CD4-positive, alpha-beta T cell (primary cell): ENCODE measurements at places on chromosomes 5 and 9.

DNA sequence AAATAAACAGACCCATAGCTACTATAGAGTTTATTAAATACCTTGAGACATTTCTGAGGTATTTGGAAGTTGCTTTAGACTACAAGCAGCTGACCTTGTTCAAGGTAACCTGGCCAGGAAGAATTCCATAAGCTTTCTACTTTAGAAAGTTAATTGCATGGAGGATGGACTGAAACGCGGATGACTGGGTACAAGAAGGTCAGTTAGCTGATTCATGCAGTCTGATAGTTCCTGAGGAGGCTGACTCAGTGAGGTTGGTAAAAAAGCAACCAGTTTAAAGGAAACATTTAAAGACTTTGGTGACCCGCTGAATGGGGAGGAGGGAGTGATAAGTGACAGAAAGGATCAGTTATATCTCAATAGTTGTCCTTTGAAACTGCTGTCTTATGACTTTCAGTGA is 670.1 kb upstream of the CDH9 start:
- no peak for DNase-seq

DNA sequence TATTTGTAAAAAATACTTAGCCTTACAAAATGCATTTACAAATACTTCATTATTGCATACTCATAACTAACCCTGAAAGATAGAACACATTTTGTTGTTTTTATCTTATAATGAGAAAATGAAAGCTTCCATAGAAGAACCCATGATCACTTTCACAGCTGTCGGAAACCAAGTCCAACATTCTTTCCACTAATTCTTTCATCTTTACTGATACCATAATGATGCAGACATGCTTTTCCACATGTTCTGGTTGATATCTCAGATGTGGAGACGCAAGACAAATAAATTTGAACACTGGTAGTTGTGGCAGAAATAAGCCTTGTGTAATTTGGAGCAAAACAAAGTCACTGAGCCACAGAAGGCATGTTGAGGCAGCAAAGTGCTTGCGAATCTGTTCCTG is 136.0 kb downstream of the FBXO4 start:
- DNase-seq = no peak

DNA sequence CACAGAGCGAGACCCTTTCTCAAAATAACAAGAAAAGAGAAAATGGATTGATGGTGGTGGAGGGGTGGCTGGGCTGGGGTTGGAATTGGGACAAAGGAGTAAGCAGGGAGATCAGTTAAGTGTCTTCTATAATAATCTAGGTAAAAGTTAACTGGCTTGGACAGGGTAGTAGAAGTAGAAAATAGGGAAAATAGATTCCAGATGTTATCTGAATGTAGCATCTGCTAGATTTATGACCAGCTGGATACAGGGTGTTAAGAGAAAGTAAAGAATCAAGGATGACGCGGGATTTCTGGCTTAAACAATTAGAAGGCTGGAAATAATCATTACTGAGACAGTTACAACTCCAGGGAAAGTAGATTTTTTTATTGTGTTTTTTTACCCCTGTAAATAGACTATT is 13.0 kb downstream of the PPP6C start:
- no peak for DNase-seq

DNA sequence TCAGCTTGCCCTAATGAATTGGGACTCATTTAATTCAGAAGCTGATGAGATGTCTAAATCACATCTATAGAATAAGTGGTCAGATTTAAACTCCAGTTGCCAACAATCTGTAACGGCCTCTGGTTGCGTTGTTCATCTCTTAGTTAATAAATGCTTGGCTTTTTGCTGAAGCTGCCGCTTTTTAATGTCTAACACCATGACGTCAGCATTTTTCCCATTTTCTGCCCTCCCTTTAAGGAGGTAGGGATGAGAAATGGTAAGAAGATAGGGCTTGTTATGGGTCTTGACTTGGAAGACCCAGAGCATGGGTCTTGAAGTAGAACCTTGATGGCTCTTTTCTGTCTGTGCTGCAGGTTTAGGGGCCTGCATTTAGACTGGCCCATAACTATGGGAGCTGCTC is 33.3 kb downstream of the PALM2AKAP2 start:
- DNase-seq = no peak

- DNase-seq = no peak
These were observed 418.5 kb upstream of the MEF2C start for GRCh38 chr5:89301321-89302025.

- no peak for DNase-seq
These were observed 51.5 kb downstream of the RCL1 start for GRCh38 chr9:4844056-4844838.

- peak; percentile 63 for DNase-seq
These were observed 1.4 kb downstream of the CHD1 start for GRCh38 chr5:98927242-98927988.

GRCh38 chr5:17065458-17065857 is 129.4 kb upstream of the MYO10 start:
- no peak for DNase-seq

DNA sequence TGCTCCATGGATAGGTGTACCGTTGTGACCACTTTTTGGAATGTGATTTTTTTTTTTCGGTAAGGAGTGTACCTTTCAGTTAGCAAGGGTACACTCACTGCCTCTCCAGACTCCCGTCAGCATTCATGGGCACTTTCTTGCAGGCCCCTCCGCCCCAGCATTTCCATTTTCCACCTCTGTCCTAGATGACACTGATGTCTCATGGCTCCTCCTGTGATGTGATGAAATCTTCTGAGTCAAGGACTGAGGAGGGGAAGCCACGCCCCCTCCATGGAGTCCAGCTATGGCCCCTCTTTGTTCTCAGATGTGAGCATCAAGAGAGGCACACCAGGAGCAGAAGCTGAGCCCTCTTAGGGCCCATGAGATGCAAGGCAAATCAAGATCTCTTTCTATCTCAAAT is 61.8 kb downstream of the CTSL start:
- no peak for DNase-seq

GRCh38 chr9:78892769-78893168 is 595.8 kb downstream of the PSAT1 start:
- no peak for DNase-seq

DNA sequence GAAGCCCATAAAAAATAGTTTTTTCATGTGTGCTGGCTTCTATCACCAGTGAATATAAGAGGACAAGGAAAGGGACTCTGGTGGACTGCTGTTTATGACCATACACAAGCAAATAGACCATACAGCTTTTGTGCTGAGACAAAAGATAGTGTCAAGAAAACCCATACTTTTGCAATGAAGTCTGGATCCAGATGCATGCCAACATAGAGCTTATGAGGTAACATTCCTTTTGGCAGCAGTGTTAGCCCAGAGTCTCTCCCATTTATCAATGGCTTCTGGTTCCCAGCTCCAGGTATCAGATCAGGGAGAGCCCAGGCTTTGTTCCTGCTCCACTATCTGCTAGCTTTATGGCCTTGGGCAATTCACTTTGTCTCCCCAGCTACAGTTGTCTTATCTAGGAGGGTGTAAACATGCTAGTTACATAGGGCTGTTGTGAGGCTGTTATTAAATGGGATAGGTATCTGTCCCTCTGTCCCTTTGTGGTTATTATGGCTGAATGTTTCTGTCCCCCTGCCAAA is 55.6 kb downstream of the CCDC192 start:
- no peak for DNase-seq

DNA sequence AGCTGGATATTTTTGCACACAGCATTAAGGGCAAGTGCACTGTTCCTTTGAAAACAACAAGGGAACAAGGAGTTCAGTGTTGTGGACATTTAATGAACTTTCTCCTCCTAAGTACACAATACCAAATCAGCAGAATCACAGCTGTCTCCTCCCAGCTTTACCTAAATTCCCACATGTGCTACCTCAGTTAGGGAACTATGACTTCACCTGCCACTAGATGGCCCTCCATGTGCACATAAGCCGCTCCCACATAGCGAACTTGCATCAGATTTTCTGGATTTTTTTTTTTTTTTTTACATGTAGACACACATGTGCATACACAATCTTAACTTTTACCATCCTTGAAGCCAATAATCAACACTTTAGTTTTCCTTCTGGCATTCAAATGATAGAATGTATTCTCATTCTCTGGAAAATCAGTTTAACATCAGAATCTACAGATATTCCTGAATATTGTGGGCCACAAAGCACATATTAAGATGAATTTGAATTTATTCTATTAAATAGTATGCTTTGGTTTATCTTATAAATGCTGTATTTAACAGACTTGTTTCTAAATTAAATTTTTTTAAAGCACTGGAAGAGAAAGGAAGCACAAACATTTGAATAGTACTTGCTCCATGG is 123.6 kb downstream of the PALM2AKAP2 start:
- DNase-seq = peak; percentile 35

DNA sequence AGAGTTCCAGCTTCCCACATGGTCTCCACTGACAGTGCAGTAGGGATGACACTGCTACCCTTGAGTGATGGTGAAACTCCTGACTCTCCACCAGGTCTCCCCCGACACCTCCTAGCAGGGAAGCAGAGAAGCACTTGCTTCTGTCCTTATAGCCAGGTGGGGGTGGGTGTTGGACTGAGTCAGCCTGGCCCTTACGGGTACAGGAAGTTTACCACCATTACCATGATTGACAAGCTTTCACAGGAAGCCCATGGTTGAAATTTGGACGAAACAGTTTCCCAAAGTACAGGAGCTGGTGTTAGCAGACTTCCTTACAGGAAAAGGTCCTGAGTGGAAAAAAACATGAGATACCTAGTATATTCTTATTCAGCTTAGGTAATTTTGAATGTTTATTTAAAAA is 3.1 kb upstream of the FBXL7 start:
- no peak for DNase-seq

GRCh38 chr9:133268335-133269056 is 6.5 kb downstream of the ABO start:
- no peak for DNase-seq

- DNase-seq = no peak
These were observed 39.5 kb downstream of the SNCAIP start for GRCh38 chr5:122351416-122352157.

- no peak for DNase-seq
These were observed 203.5 kb upstream of the IER5L start for GRCh38 chr9:129381481-129381957.

DNA sequence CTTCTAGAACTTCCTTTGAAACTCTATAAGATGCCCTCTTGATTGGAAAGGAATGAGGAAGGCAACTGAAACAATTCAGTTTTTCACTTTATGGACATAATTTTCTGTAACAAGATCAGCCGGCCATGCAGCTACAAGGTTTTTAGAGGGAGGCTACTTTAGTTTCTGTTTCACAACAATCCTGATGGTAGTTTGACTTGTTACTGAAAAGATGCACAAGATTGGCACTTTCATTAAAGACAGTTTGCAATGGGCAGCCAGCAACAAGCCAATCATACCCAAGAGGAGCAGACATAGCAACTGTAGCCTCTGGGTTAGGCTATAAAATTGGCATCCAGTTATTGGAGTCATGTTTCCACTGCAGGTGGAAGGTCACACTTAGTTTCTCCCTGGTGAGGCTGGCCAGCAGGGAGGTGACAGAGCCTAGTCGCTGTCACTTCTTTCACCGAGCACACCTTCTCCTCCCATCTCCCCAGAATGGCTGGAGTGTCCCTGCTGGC is 74.3 kb upstream of the TGFBR1 start:
- no peak for DNase-seq

DNA sequence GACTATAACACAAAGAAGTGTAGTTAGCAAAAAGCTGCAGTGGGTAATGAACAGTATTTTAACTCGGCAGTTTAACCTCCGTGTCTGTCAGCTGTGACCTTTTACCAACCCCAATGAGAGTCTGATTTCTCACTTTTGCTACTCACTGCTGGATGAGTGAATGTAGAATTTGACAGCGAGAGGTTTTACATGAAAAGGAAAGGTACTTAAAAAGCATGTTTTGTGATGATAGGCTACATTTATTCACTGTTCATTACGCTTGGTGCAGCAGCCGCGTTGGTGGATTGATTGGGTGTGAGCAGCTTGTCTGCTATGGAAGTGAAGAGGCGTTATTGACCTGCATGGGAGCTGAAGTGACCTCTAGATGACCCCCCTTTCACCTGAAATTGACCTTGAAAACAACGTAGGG is 867.7 kb downstream of the NR2F1-AS1 start:
- DNase-seq = no peak

DNA sequence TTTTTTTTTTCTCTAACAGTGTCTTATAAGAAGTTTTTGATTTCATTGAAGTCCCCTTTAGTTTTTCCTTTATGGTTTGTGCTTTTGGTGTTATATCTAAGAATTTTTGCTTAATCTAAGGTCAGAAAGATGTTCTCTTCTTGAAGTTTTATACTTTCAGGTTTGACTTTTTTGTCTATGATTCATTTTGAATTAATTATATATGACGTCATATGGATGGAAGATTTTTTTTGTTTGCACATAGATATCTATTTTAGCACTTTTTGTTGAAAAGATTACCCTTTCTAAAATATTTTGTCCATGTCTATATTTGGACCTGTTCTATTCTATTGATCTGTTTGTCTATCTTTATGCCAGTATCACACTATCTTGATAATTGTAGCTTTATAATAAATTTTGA is 16.3 kb downstream of the UBAP1 start:
- no peak for DNase-seq

DNA sequence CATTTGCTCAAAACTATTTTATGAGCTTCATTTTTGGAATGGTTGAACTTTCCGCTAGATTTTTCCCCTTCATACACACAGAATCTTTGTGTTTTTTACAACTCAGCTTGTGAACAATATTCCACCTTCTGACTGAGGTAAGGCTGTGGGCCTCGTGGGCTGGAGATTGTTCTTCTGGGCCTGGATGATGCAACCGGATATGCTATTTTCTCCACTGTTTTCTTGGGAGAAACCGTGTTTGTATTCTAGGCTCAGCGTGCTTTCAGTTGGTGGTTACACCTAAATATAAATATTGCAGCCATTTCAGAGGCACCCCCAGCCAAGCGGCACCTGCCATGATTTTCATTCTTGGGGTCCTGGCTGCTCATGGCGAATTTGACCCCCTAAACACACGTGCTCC is 55.2 kb downstream of the IRX1 start:
- DNase-seq = no peak

- no peak for DNase-seq
These were observed 289.6 kb downstream of the KIF4B start for GRCh38 chr5:155303120-155303519.

GRCh38 chr9:105073147-105073546 is 145.2 kb upstream of the ABCA1 start:
- DNase-seq = no peak

GRCh38 chr5:80481019-80481893 is 6.6 kb upstream of the FAM151B start:
- DNase-seq = no peak

DNA sequence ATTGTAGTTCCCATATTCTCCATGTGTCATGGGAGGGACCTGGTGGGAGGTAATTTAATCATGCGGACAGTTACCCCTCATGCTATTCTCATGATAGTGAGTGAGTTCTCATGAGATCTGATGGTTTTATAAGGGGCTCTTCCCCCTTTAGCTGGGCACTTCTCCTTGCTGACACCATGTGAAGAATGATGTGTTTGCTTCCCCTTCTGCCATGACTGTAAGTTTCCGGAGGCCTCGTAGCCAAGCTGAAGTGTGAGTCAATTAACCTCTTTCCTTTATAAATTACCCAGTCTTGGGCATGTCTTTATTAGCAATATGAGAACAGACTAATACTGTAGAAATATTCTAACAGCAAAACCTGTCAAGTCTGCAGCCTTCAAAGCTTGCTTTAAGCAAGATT is 293.2 kb downstream of the CTNND2 start:
- no peak for DNase-seq
